Progenitor cell of endocrine pancreas (in vitro differentiated cells): ENCODE measurements at places on chromosomes 5 and 9.

DNA sequence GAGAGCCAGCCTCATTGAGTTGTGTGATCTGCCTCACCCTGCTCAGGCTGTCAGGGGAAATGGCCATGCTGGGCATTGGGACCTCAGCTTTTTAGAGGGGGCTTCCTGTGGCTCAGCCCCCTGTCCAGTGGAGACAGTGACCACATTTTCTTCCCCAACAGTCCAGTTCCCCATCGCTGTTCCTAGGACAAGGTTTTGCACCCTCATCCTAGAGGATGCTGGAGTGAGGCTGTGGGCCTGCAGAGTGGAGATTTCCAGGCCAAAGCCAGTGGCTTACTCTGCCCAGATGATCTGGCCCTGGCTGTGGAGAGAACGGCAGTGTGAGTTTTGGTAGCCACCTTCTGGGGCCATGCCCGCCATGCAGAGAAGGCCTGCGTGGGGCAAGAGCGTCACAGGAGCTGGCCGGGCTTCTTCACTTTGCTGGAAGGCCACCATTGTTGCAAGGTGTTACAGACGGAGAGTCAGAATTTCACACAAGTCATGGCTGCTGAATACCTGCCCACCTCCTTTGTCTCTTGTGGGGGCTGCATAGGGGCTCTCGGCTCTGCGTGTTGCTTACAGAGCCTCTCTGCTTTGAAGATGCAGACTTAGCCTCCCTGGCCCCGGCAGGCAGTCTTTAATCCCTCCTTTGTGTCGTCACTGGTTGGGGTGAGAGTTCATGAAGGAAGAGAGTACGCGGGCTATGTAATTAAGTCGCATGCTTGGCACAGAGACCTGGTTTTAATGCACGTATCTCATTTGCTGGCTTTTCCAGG, 35.2 kb upstream of the PITX1 start:
- DNase-seq, result no peak

DNA sequence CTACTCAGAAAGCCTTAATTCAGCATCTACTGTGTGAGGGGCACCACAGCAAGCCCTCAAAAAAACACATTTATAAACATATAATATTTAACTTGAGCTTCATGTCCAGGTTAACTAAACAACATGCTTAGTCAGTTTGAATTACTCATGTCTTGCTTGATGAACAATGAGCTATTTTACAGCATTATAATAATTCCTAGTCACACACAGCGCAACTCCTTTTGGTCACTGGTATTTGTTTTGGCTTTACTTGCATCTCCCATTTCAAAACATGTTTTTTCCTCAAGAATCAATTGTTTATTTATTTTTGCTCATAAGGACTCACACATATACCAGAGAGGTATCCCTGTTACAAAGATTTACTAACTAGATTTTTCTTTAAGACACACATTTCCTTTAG, 616.7 kb upstream of the DAB2 start:
- DNase-seq, result no peak

DNA sequence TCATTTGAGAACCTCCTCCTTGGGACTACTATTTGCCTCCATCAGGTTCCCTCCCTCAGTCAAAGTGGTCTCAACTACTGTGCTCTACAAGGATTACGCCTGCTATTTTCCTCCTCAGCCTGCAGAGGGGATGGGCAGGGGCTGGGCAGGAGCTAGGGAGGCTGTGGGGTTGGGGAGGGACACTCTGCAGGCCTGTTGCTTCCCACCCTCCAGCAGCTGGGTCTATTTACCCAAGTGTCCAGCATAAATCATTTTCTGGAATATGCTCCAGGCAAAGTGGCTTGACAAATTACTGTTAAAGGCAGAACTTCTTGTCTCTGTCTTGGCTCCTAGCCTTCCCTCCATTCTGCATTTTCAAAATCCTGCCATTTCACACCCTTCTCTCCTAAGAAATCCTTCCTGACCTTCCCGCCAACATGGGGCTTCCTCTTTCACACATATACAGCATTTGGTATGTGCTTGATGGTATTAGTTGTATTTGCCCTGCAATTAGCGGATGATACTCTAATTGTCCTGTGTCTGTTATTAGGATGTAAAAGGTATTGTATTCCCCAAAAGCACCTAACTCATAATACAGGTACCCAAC, 106.7 kb downstream of the EFNA5 start:
- no peak for DNase-seq

- no peak for DNase-seq
Observed at GRCh38 chr5:119406551-119407110, 45.7 kb upstream of the HSD17B4 start.
